Left colon (tissue), 2 donors: ENCODE measurements at places on chromosomes 5 and 9. TPM values are rescaled to one million over a fixed set of nuclear protein-coding genes. Genes with fewer than 3 reads are reported as not detected.

- no peak for DNase-seq
Measured at GRCh38 chr5:69004676-69005075, 89.1 kb upstream of the SLC30A5 start.

DNA sequence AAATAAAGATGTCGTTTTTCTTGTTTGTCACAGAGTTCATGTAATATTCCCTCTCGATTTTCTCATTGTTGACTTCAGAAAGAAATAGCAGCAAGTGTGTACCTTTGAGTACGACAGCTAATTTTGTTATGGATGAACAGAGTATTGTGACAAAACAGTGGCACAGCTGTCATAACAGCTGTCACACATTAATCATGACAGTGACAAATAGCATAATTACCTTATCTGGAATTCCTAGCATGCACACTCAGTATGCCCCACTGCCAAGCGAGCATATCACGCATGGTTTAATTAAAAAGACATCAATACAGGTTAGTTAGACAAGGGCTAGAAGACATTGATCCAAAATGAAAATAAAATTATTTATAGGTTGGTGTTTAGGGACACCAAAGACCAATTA, 375.1 kb downstream of the SPATA31D1 start:
- no peak for DNase-seq

DNA sequence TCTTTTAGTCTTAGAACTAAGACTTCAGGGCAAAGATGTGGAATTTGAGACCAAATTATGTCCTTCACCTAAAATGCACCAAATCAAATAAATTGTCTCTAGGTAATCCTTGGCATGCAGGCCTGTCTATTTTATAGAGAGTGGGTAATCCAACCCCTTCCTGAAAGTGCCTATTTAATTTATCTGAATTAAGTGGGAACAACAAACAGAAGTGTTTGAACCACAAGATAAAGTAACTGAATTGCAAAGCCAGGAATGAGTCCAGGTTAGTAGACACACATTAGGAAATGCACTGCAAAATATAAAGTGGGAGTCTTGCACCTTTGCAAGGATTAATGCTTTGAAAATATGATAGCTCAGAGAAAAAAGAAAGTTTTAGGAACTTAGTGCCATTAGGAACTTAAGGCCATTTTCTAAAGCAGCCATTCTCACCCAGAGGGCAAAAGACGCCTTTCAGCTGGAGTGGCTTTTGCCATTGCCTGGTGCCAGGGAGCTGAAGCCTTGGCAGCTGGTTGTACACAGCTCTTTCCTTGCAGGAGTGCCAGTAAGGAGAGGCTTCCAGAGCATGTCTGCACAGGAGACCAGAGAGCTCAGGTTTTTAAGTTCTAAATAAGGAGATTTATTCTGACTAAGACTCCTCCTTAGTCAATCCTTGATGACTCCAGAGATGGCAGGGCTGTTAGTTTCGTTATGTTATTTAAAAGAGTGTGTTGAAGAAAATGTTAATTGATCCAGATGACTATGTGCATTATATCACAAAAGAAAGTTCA, 151.7 kb upstream of the ELL2 start:
- DNase-seq = no peak

GRCh38 chr9:27864644-27865438, 291.6 kb upstream of the C9orf72 start:
- DNase-seq = no peak

DNA sequence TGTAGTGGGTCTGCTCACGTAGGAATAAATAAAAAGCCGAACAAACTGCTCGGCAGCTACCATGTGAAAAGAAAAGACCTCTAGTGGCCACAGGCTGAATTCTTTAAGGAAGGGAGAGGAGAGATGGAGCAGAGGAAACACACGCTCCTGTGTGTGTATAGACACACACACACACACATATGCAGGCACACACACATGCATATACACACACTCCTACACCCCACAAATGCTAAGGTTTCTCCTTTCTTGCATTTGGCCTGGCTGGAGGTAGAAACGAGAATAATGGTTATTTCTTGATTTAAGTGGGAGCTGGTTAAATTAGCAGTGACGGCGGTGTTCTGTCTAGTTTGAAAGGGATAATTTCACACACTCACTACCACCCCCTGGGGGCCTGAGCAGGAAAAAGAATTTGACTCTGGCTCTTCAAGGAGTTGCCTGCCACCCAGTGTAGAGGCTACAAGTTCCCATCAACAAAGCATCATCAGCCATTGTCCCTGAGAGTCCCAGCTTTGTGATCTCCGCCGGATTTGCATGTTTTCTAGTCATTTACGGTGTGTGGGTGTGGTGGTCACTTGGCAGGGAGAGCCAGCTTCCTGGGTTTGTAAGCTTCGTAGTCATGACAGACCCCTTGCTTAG, at the start of gene INSYN2B:
Gene INSYN2B (minus strand): TSS at position 78 of the 636 bp plus-strand sequence. CDS start 96,597 bp downstream, outside the sequence.
- no peak for DNase-seq

DNA sequence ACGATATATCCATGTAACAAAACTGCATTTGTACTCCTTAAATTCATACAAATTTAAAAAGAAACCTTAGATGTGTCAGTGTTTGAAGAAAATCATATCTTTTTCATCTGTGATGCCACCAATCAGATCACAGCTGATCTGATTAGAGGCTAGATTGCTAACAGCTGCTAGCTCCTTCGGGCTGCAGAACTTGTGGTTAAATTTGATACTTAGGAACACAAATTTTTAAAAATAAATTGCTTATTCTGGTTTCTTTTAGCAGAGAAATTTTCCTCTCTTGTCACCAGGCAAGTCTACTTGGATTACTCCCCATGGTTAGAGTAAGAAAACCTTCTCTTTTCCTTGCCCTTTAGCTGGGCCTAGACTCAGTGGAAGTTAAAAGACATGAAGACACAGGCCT, 94.6 kb upstream of the RANBP6 start:
- DNase-seq = no peak

DNA sequence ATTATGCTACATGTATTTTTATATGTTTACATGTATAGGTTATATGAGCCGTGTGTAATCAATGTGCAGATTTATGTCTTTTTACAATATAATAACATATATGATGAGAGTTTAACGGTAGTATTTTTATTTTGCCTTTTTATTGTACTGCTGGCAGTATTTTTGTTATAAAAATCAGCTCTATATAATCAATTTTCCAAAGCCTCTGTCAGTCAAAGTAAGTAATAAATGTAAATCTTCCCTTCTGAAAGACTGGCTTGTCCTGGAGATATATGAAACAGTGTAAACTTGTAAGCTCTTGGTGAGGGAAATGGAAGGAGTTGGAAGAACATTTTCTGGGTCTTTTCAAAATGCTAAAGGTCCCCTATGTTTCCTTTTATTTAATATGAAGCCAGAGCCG, 173.8 kb downstream of the SSBP2 start:
- DNase-seq = no peak

- DNase-seq = no peak
Measured at GRCh38 chr5:176418251-176418650, 1.9 kb upstream of the CLTB start.

GRCh38 chr9:114231273-114231672, 75.9 kb downstream of the COL27A1 start:
- DNase-seq = no peak

Gene SLC6A19
- total RNA-seq = 5.8 TPM

Gene ZBTB26
- 4.7 TPM for total RNA-seq

Gene ANKDD1B
- total RNA-seq = 8.6 TPM

Gene TSSK1B
- total RNA-seq = not detected

Gene MEF2C
- 10.0 TPM for total RNA-seq

Gene PKN3
- total RNA-seq = 4.2 TPM
